HS-5 (cell line): ENCODE measurements at places on chromosomes 1 and 21.

DNA sequence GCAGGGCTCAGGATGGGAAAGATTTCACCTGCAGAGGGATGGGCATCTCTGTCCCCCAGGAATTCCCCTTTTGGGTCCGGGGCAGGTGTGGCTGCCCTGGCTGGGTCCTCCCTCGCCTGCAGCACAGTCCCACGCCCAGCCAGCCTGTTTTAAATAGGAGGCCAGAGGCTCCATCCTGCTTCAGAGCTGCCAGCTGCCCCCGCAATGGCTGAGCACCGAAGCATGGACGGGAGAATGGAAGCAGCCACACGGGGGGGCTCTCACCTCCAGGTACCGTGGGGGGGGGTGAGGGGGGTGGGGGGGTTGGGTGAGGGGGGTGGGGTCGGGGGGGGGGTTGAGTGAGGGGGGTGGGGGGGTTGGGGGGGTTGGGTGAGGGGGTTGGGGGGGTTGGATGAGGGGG lies 3.6 kb downstream of the SCNN1D start:
- no peak for DNase-seq

DNA sequence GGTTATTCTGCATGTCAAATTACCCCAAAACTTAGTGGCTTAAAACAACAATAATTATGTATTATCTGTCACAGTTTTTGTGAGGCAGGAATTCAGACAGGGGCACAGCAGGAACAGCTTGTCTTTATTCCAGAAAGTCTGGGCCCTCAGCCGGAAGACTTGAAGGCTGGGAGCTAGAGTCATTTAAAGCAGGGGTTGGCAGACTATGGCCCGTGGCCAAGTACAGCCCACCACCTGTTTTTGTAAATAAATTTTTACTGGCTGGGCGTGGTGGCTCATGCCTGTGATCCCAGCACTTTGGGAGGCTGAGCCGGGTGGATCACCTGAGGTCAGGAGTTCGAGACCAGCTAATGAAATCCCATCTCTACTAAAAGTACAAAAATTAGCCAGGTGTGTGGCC lies 39.6 kb upstream of the KDM4A start:
- no peak for DNase-seq

DNA sequence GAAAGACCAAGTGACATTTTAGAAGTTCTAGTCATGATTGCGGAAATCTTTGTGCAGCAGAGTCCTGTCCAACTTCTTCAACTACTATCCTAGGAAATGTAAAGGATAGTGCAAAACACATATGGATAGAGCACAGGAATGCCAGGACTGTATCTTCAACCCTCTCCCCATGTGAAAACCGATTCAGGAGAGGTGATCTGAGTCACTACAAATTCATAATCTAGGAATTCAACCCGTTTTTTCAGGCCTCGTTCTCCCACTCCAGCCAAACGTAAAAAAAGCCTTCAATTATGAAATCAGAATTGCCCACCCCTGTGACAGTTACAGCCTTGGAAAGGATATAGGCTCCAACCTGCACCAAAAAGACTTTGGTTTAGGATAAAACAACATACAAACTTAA lies 52.9 kb upstream of the RGS1 start:
- peak; percentile 40 for DNase-seq

GRCh38 chr1:175303201-175303707 lies 110.7 kb upstream of the KIAA0040 start:
- no peak for DNase-seq

DNA sequence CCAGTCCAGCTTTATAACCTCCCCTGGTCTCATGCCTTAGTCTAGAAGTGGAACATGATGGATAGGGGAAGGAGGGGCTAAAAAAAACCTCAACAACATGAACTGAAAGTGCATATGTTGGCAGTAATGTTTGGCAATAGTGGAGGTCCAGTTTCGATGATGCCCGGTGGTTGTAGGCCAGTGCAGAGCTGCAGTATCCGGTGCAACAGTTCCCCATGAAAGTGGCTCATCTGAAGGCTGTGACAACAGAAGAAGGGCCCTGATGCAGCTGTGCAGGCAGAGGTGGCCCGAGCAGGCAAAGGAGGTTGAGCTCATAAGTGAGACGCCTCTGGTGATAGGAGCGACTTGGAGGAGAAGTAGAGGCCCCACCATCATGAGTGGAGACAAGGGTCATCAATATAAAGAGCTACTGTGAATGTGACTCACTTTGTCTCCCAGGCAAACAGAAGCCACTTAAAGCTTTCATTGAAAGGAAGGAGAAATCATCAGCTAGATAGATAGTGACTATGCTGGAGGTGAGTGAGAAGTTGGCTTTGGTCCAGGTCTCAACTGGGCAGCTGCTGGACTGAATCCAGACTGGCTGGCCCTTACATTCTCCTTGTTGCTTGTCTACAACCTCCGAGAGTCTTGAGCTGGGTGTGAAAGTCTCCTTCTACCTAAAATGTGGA lies 10.2 kb upstream of the CREG1 start:
- DNase-seq, result no peak

DNA sequence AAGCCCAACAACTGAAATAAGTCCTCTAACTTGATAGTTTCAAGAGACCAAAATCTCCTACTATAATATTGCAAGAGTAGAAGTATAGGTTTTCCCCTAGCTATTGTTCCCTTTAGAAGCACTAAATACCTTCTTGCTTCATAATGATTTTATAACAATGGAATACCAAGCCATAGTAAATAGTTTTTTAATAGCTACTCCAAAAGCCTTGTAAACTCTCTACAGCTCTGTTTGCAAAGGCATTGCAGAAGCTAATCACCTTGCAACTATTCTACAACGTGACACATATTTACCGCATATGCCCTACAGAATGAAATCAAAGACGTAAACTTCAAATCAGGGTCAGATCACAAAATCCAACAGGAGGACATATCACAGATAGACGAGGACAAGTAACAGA lies 451.5 kb upstream of the ZRANB2 start:
- DNase-seq, result no peak

- peak; percentile 36 for DNase-seq
Measured at GRCh38 chr1:178220094-178220493, 126.2 kb downstream of the RASAL2 start.

GRCh38 chr1:8167936-8168335 lies 141.8 kb upstream of the ERRFI1 start:
- DNase-seq, result no peak

GRCh38 chr1:238281418-238281817 lies 390.7 kb upstream of the ZP4 start:
- DNase-seq, result no peak

DNA sequence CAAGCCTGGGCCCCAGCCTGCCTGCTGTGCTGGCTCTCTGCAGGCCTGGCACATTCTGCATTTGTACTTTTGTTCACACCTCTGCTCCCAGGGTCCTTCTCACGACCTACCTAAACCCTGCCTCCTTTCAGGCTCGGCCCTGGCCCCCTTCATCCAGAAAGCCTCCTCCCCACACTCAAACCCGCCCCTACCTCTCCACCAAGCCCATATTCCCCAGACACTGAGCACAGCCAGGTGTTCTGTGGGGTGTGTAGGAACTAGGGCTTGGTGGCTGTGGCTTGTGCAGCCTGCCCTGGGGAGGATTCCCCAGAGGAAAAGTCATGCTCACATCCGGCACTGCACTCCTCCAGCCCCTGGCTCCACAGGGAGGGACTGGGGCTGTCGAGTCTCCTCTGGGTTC lies 8.2 kb upstream of the MIXL1 start:
- no peak for DNase-seq

- no peak for DNase-seq
Measured at GRCh38 chr1:77313491-77313890, 31.7 kb downstream of the AK5 start.

DNA sequence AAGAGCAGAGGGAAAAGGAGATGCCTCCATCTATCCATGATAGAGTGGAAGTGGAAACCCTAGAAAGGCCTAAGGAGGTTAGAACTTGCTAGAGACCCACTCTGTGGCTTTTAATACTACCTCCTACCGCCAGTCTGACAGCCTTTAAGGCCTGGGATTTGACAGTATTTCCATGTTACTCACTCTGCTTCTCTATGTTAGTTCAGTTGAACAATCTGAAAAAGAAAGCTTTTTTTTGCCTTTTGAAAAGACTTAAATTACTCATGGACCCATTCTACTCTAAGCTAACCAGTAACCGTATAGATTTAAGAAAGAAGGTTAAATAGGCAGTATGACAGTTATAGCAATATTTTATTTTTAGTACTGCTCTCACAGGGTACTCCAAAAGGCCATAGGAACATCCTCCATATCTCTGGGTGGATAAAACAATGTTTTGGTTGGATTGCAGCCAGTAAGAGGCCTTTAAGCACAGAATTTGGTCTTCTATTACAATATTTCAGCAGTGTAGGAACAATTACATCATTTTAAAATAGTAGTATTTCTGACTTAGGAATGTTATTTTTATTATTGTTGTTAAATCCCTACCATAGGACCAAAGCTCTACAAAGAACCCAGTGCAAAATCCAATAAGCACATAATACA lies 15.9 kb upstream of the GPR25 start:
- no peak for DNase-seq

DNA sequence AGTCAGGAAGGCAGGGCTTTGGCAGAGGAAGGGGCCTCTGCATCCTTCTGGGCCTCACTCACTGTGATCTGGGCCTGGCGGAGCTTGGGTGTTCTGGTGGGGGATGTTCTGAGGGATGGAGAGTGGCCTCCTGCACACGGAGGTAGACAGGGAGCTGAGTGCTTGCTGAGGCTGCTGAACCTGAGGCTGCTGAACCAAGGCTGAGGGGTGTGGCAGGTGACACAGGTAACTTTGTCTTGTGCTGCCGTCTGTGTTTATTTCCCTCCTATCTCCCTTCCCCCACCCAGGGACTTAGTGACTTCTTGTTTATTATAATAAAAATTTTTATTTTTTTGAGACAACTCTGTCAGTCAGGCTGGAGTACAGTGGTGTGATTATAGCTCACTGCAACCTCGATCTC lies 37.7 kb upstream of the IFNLR1 start:
- DNase-seq, result no peak
